ENCODE measurements at places on chromosomes 3 and 15.

- DNase-seq = no peak
Measured at GRCh38 chr3:156341831-156342416, 213.0 kb downstream of the SSR3 start.

GRCh38 chr3:54053211-54053610 is 69.1 kb upstream of the CACNA2D3 start:
- DNase-seq = no peak

- no peak for DNase-seq
Measured at GRCh38 chr3:193594946-193595689, 2.1 kb downstream of the OPA1 start.

DNA sequence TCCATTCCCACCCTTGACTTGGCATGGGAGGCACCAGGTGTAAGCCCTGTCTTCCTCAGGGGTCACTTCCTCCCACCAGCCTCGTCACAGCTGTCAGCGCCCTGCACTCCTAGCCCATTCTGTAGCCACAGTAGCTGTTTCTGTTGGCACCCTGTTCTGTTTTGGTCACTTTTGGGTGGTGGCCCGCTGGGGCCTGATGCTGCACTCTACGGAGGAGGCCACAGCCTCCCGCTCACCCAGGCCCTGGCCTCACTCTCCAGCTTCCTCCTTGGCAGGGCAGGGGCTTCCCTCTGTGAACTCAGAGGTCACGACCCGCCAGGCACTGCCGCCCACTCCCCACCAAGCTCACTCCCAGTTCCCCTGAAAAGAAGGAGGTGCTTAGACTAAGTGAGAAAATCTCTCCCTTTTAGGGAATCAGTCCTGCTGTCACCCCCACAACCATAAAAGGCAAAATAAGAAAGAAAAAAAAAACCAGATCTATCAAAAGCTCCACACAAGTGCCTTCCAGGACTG is 68.4 kb downstream of the MGLL start:
- no peak for DNase-seq

DNA sequence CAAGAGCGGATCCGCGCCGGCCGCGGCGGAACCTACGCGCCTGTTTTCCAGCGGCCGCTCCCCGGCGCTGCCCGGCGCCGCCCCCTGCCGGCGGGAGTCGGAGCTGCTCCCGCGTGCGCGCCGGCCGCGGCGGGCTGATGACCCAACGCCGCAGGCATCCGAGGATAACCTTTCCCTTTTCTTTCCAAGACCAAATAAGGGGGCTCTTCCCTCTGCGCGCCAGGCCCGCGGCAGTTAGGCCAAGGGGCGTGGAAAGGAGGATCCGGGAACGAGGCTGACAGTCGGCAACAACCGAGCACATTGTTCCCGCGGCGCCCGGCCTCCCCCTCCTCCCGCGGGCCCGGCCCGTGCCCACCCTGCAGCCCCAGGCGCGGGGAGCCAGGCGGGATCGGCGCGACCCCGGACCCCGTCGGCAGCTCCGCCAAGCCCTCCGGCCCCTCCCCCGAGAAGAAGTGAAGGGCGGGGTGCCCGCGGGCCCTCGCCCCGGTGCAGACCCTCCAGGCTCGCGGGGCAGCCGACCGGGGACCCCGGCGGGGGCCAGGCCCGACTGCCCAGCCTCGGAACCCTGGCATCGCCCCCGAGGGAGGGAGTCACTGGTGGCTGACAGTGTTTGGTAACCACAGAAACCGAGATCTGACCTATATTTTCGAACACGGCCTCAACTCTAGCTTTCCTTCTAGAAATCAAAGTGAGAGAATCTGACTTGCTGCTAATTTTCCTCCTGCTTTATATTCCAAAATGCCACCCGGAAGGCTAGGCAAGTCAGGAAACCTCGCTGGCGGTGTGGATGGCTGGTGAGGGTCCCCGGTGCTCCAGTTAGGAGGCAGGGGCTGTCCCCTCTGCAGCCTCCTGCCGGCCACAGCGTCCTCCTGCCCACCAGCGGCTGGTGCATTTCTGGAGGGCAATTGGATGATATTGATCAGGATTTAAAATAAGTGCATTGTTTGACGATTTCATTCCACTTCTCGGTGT is 45.6 kb upstream of the SYNM start:
- DNase-seq = peak; percentile 31

DNA sequence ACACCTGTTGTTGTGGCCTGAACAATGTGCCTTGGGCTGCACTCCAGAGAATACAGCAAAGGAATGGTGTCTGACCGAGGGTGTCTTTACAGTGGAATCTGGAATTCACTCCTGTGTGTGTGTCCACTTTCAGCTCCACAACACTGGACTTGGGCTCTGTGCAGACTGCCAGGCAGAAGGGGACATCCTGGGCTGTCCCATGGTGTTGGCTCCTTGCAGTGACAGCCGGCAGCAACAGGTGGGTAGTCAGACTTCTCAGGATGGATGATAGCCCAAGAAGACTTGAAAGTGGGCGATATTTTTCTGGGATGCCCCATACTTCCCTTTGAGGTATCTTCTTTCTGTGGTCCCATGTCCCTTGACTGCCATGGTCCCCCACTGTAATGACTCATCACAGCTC is 45.0 kb downstream of the DPH3 start:
- no peak for DNase-seq

- DNase-seq = no peak
Measured at GRCh38 chr3:32120471-32120870, 14.1 kb downstream of the GPD1L start.

GRCh38 chr15:78265752-78266224 is 1.4 kb downstream of the DNAJA4 start:
- no peak for DNase-seq

- no peak for DNase-seq
Measured at GRCh38 chr15:91193378-91193720, 93.3 kb downstream of the SV2B start.

DNA sequence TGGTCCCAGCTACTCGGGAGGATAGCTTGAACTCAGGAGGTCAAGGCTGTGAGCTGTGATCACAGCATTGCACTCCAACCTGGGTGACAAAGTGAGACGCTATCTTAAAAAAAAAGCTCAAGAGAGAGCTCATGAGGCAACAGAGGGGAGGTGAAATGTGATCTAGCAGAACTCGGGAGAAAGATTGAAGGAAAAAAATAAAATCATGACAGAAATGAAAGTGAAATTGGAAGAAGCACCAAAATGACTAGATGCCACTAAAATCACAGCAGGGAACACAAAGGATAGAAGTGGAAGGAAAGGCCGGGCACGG is 109.4 kb upstream of the BNIP2 start:
- no peak for DNase-seq

GRCh38 chr3:193560870-193561269 is 6.2 kb upstream of the ATP13A4 start:
- no peak for DNase-seq

GRCh38 chr15:52673312-52673711 is 5.9 kb downstream of the ATOSA start:
- no peak for DNase-seq

- no peak for DNase-seq
Measured at GRCh38 chr15:29476503-29477080, 207.0 kb upstream of the NSMCE3 start.

DNA sequence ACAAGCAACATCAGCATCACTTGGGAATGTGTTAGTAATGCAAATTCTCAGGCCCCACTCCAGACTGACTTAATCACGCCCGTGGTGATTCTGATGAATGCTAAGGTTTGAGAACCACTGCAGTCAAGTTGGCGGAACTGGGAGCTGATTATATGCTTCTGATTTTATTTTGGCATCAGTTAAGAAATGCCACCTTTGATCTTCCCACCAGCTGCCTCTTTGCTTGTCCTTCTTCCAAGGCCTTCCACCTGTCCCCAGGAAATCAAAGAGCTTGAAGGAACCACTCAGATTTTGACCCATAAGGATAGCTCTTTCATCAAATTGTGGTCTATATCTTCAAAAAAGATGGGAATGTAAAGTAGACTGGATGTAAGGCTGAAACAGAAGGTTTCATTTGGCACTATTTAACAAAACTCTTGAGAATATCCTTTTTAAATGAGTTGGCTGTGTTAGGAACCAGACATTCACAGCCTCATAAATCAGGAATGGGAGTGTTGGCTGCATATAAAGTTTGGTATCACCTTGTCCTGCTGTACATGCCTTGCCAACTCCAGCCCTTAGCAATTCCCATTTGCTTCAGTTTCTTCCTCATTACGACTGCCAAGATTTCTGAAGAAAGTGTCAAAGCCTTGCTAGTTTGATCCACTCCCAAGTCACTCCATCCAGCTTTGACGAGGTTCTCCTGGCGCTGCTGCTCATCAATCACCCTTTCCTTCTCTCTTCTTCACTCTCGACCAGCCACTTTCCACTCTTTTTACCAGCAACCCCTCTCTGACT is 125.8 kb upstream of the NPHP3 start:
- DNase-seq = no peak

DNA sequence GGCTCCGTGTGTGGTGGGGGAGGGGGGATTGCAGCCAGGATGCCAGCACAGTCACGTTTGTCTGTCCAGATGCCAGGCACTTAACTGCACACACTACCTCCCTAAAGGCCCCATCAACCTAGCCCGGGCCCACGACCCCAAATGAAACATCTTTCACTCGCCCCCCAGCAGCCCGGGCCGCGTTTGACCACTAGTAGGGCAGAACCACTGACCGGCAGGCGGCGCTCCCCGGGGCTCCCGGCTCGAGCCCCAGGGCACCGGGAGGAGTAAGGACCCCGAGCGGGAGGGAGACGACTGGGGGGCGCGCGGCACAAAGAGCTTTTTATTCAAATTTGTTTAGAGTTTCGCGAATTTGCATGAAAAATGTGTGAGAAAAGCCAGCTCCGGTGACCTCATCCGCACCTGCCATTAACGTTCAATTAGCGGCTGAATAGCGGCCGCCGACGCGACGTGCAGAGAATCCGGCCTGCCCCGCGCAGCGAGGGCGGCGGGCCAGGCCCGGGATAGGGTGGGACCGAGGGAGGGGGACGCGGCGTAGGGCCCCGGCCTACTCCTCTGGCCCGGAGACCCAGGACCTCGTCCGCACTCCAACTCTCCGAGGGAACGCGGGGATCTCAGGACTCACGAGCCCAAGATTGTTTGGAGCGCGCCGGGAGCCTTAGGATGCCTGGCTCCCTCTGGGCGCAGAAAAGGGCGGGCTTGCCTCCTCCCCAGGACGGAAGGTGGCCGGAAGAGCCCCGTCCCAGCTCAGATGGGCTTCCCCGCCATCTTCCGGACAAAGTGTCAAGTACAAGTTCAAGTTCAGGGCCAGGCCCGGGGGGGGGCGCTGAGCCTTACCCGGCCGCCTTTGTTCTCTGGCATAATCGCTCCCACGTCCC is 64.9 kb upstream of the POLG start:
- no peak for DNase-seq

DNA sequence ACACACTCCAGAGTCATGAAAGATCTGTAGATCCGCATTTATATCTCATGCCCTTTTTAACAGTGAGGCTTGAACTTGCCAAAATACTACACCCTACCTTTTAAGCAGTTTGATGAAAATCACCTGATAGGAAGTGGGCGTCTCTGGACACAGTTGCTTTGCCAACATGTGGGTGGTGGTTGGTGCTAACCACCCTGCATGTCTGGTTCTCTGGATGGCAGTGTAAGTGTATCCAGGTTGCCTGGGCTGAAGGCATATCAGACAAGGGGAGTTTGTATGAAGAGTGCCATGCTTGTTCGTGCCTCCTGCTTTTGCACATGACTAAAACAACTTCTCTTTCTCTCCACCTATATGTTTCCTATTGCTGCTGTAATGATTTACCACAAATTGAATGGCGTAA is 159.6 kb downstream of the GHSR start:
- no peak for DNase-seq

GRCh38 chr3:10695595-10696285 is 120.3 kb upstream of the SLC6A11 start:
- no peak for DNase-seq

DNA sequence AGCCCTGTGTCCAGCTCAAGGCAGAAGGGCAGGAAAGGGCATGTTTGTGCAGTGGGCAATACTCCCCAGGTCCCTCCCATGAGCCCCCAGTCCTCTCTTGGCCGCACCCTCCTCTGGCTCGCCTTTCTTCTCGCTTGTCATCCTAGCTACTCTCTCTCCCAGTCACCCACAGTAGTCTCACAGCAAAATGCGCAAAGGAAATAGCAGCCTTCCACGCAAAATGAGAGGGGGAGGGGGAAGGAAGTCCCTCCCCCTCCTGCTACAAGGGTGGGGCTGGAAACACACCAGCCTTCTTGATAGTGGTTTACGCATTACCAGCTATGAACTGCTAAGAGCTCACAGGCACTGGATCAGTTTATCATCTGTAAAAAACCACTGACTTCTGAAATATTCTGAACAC is 83.8 kb downstream of the GADL1 start:
- no peak for DNase-seq

All from stimulated activated CD4-positive, alpha-beta T cell treated with anti-CD3 and anti-CD28 coated beads, Interleukin-12 subunit alpha, Interleukin-12 subunit beta, amount 100 ng/mL, for 24 hours (primary cell).